Activated CD4-positive, alpha-beta T cell treated with anti-CD3 and anti-CD28 coated beads, Interleukin-2, Interleukin-6, amounts not matched to agents 100 ng/mL and 50 ng/mL, durations not matched to agents 16 hours and 8 hours (primary cell): ENCODE measurements at places on chromosomes 3 and 15.

DNA sequence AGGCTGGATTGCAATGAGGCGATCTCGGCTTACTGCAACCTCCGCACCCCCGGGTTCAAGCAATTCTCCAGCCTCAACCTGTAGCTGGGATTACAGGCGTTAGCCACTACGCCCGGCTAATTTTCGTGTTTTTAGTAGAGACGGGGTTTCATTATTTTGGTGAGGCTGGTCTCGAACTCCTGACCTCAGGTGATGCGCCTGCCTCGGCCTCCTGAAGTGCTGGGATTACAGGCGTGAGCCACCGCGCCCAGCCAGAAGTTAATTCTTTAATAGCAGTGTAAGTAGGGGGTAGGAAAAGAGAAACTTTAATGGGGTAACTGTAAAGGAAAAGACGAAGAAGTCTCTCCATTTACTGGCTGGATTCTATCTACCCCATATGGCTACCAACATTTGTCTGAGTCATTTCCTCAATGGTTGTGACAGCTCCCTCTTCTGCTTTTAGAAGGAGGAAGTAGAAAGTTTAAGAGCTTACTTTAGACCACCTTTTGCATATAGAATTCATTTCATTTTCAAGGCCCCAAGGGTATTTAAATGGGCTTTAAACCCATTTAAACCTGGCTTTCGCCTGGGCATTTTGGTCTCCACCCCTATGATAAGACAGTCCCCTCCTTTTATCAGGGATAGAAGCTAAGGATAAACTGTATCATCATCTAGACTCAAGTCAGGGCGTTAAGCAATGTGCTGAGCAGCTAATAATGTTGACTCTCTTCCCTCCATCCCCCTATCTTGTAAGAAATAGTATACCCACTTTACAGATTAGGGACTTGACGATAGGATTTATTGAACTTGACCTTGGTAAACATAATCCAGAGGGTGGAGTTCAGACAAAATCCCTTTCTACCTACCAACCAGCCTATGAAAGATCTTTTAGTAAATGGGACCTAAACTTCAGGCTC lies 1.1 kb upstream of the CDV3 start:
- DNase-seq, result peak; percentile 59

DNA sequence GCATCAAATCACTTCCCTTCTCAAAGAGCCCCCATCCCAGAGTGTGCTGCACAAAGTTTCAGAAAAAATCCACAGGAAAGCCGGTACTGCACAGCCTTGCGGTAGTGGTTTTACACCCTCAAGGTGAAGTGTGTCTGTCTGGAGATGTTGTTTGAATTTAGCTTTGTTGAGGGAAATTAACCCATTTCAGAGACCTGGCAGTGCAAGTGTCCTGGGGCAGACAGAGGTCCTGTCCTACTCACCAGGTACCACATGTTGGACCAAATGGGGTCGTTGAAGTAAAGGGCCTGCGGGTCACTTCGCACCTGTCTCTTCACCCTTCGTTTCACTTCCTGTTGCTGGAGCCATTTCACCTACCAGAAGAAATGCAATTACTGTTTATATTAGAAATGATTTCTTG lies 57.8 kb downstream of the PCSK6 start:
- no peak for DNase-seq

- no peak for DNase-seq
Observed at GRCh38 chr3:53547327-53547726, 52.9 kb downstream of the CACNA1D start.

DNA sequence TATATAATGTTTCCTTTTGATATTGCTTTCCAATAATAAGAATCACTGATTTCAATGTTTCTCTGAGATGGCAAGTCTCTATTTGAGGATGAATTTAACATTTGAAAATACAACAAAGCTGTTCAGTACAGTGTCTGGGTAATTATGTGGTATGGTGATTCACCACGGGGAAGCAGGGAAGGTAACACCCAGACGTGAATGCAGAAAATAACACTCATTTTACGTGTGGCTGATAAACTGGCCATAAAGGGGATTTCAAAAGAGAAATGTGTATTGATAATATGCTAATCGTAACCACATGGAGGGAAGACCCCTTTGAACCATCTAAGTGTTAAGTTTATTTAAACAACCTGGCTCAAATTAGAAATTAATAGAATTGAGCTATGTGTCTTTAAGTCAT lies 344.6 kb downstream of the GRM7 start:
- DNase-seq, result no peak

DNA sequence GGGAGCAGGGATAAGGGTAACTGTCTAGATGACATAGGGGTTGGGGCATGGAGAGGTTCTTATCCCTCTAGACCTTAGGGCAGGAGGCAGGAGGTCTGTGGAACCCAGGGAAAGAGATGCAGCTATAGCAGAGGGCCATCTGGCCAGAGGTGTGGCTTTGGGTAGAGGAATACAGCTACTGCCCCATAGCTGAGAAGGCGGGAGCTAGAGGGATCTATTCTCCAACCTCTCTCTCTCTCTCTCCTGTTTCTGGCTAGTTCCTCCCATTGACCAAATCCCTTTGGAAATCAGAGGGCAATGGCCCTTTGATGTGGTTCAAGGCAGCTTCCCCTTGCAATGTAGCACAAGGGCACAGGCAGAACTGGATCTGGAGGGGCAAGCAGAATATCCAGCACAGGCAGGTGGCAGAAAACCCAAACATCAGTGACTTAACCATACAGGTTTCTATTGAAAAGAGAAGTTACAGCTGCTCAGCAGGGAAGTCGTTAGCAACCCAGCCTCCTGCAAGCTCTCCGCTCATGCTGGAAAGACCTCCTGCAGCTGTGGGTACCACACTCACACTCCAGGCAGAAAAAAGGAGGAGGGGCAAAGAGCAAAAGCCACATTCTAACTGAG lies 22.3 kb upstream of the LMOD3 start:
- no peak for DNase-seq

GRCh38 chr3:66496746-66497145 lies 4.1 kb downstream of the LRIG1 start:
- DNase-seq, result no peak

DNA sequence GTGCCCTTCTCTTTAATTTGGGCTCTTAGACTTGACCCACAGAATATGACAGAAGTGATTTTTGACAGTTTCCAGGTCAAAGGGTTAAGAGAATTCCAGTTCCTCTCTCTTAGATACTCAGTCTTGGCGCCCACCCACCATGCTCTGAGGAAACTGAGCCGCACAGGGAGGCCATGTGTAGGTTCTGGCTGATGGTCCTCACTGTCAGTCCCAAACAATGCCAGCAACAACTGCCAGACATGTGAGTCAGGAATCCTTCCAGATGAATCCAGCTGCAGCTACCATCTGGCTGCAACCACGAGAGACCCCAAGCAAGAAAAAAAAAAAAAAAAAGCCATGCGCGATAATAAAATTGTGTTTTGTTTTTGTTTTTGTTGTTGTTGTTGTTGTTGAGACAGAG lies 326.6 kb downstream of the MAGI1 start:
- DNase-seq, result no peak

- no peak for DNase-seq
Observed at GRCh38 chr3:134651347-134652041, 672 bp upstream of the KY start.

GRCh38 chr15:70605606-70606410 lies 157.6 kb downstream of the UACA start:
- no peak for DNase-seq

GRCh38 chr3:23760325-23760724 lies 45.4 kb upstream of the UBE2E1 start:
- peak; percentile 3 for DNase-seq

- DNase-seq, result no peak
Observed at GRCh38 chr3:62611541-62612240, 238.3 kb upstream of the FEZF2 start.

GRCh38 chr3:195153653-195154052 lies 117.3 kb downstream of the XXYLT1 start:
- DNase-seq, result no peak

DNA sequence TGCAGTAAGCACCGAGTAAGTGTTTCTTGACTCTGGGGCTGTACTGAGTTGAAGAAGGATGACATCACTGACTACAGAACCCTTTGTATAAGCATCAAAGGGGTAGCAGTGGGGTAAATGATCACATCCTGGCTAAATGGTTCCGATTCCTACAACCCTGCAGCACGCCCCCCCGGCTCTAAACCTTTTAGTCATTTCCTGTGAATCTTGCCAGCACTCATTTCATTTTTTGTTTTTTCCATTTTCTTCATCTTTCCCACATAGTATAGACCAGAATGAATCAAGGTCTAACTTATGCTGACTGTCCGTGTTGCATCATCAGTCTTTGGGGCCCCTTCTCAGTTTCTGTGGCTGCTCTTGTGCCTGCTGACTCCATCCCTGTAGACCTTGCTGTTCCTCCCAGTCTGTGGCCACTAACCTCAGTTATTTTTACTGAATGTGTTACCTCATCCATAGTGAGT lies 383.1 kb upstream of the TPRG1 start:
- DNase-seq, result peak; percentile 92

GRCh38 chr3:171783086-171783485 lies 27.2 kb downstream of the PLD1 start:
- no peak for DNase-seq

DNA sequence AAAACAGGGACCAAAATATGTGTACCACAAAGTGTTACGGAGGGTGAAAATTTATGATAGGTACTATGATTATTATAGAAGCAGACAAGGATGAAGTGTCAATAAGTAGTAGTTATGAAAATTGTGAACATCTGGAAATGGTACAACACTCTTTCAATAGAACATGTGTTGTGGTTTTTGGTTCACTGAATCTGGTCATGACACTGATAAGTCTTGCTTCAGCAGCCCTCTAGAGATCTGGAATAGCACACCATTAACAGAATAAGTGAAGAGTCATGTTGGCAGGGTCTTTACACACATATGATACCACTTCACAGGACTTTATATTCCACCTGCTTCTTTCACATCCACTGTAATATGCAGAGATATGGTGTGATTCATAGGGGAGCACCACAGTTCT lies 985.2 kb upstream of the SEMA6D start:
- no peak for DNase-seq

- no peak for DNase-seq
Observed at GRCh38 chr3:15579051-15579450, 22.3 kb downstream of the HACL1 start.
